ENCODE measurements at places on chromosomes 13 and 19.

- DNase-seq, result no peak
Observed at GRCh38 chr13:34250151-34250670, 432.3 kb downstream of the RFC3 start.

DNA sequence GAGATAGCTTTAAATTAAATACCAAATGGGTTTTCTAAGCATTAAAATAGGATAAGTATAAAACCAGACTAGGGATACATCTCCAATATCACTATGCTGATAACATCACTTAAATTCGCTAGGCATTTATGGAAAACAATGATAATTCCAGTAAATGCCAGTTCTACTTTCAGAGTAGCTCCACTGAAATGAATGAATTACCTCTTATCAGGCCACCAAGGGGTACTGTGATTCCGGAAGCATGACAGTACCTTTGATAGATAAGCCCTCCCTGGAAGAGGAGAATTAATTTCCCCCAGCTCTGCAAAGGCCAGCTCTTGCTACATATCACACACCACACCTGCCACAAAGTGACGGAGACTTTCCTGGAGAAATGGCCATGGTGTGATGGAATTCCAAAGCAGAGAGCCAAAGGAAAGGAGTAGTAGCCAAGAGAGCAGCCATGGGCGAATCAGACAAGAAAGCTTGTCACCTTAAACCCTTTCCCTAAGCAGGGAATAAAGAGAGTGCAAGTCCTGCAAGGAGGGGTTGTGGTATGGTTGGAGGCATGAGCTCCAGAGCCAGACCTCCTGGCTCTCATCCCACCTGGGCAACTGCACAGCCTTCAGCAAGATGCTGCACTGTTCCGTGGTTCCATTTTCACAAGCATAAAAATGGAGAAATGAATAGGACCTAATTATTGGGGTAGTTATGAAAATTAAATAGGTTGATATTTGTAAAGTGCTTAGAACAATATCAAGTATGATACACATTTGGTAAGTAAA, 423.1 kb downstream of the FGF14 start:
- DNase-seq, result no peak

- no peak for DNase-seq
Observed at GRCh38 chr19:39327363-39328045, 6.8 kb upstream of the LRFN1 start.

DNA sequence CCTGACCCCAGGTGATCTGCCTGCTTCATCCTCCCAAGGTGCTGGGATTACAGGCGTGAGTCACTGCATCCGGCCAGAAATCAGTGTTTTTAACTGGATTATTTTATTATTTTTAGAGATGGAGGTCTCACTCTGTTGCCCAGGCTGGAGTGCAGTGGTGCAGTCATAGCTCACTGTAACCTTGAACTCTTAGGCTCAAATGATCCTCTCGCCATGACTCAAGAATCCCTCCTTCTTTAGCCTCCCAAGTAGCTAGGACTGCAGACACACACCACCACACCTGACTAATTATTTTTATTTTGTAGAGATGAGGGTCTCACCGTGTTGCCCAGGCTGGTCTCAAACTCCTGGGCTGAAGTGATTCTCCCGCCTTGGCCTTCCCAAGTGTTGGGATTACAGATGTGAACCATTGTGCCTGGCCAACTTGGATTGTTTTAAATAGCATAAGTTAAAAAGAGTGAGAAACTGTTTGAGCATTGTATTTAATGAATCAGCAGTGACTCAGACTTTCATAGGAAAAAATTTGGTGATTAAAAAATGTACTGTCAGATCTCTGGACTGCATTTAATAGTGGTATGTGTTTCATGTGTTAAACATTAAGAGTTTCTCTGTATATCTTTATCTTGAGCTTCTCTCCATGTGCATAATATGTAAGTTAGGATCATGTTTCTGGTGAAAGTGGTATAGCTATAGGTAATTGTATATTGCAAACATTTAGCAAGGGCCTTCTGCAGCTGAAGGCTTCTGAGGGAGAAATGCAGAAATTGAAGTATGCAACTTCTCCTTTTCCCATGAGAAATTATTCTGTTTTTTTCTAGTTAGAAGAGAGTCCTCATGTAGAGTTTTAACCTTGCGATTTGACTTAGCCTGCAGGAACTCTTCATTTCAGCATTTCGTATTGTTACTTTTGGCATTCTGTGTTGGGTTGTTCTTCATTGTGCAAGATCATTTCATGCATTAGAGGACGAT, 121.2 kb downstream of the PCCA start:
- no peak for DNase-seq

GRCh38 chr13:73171271-73171682, 112.5 kb downstream of the KLF5 start:
- no peak for DNase-seq

DNA sequence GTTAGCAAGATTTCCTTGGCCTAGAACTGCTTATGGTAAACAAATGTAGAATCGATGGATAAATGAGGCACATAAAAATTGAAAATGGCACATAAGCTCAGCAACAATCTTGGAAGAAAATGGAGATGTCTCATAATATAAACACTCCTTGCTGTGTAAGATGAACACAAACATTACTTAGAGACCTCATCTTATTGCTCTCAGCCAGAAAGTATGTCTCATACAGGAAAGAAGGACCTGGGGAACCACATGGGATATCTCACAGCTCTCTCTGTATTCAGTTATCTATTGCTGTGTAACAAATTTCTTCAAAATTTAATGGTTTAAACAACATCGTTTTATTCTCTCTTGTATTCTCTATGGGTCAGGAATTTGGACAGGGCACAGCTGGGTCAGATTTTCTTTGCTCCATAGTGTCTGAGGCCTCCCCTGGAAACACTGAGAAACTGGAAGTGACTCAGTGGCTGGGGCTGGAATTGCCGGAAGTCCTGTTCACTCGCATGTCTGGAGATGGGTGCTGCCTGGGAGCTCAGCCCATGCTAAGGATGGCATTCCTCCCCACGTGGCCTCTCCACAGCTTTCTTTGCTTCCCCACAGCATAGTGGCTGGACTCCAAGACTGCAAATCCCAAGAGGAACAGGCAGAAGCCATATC, 105.1 kb downstream of the NUFIP1 start:
- no peak for DNase-seq

DNA sequence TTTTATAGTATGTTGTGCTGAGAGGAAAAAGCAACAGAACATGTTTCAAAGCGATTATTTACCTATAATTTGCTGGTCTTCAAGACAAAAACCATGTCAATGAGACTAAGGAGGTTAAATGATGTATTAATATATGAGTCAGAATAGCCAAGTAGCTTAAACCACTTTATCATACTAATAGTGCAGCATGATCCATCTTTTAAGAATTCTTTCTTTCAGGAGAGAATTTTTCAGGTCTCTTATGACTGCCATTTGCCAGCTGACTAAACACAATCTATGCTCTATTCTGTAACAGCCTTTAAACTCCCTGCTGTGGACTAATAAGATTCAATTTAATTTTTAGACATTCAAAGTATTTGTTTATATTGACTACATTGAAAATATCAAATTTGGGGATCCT, 93.7 kb downstream of the TRPC4 start:
- no peak for DNase-seq

- DNase-seq, result no peak
Observed at GRCh38 chr13:74464670-74465069, 330.5 kb upstream of the KLF12 start.

GRCh38 chr19:926323-926588, 421 bp downstream of the ARID3A start:
- DNase-seq, result no peak

GRCh38 chr13:36354842-36355623, 8.8 kb upstream of the SPART start:
- no peak for DNase-seq

GRCh38 chr13:114022876-114023275, 49.0 kb upstream of the C13orf46 start:
- no peak for DNase-seq

DNA sequence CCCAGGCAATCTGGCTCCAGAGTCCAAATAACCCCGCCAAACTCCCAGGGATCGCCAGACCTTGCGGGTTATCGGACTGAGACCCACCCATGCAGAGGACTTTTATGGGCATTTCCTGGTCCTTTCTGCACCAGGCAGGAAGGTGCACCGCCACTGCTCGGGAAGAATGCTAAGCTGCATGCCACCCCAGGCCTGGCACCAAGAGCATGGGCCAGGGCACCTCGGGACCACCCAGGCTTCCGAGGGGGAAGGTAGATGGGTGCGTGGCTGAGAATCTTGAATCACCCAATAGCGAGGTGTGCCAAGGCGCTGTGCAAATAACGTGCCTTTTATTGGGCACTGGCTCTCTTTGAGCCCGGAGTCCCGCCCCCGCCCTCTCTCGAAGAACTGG, 422 bp upstream of the ZNF575 start:
- DNase-seq, result no peak

DNA sequence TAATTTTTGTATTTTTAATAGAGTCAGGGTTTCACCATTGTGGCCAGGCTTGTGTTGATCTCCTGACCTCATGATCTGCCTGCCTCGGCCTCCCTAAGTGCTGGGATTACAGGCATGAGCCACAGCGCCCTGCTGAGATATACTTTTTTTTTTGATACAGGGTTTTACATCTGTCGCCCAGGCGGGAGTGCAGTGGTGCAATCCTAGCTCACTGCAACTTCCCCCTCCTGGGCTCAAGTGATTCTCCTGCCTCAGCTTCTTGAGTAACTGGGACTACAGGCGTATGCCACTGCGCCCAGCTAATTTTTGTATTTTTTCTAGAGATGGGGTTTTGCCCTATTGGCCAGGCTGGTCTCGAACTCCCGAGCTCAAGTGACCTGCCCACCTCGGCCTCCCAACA, 2.0 kb downstream of the COLGALT1 start:
- DNase-seq, result no peak

DNA sequence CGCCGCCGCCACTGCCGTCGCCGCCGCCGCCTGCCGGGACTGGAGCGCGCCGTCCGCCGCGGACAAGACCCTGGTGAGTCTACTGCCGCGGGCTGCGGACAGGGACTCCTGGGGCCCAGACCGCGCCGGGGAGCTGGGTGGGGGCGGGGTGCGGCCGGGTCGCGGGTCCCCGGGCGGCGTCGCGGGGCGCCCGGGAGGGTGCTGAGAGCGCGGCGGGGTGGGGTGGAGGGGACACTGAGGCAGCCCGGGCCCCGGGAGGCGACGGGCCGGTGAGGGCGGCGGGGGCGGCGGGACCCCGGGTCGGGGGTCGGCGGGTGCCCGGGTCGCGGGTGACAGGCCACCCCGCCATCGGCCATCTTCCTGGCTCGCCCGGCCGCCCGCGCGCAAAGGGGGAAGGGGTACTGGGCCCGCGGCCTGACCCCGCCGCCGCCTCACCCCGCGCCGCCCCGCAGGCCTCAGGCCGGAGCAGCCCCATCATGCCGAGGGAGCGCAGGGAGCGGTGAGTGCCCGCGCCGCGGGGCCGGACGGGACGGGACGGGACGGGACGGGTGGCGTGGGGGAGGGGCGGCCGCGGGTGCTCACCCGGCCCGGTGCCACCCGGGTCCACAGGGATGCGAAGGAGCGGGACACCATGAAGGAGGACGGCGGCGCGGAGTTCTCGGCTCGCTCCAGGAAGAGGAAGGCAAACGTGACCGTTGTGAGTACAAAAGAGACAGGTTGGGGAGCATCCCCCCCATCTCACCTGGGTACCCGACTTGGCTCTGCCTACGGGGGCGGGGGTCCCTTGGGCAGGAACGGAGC, 489 bp downstream of the CCNE1 start:
- DNase-seq, result no peak

- DNase-seq, result peak; percentile 20
Observed at GRCh38 chr13:94674609-94675348, 37.6 kb downstream of the SOX21 start.

- no peak for DNase-seq
Observed at GRCh38 chr19:55116859-55117662, at the start of gene PPP1R12C. Gene PPP1R12C (minus strand): TSS chr19:55117637. CDS start chr19:55117543, 94 bp downstream.

DNA sequence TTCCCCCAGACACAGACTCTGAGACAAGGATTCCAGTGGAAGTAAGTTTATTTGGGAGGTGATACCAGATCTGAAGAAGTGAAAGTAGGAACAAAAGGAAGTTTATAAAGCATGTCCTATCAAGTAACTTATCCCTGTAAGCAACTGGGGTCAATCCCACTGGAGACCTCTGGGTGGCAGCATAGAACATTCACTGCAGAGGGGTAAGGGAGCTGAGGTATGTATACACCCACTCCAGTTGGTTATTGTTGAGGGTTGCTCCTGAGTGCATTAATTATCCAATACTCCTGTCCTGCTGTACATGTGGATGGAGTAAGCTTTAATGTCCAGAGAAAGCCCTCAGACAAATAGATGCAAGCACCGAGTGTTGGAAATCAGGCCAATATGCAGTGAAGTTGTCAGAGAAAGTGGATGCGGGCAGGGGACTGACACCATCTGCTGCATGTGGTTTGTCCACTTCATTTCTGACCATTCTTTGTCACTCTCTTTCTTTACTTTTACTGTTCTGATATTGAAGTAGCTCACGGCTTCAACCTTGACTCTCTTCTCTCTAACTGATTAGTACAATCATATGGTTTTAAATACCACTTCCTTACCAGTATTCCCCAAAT, 46.7 kb downstream of the NOTCH3 start:
- DNase-seq, result peak; percentile 15

- no peak for DNase-seq
Observed at GRCh38 chr19:50921426-50922316, 10.5 kb upstream of the KLK4 start.

GRCh38 chr13:95624020-95624419, 20.5 kb downstream of the DZIP1 start:
- no peak for DNase-seq

DNA sequence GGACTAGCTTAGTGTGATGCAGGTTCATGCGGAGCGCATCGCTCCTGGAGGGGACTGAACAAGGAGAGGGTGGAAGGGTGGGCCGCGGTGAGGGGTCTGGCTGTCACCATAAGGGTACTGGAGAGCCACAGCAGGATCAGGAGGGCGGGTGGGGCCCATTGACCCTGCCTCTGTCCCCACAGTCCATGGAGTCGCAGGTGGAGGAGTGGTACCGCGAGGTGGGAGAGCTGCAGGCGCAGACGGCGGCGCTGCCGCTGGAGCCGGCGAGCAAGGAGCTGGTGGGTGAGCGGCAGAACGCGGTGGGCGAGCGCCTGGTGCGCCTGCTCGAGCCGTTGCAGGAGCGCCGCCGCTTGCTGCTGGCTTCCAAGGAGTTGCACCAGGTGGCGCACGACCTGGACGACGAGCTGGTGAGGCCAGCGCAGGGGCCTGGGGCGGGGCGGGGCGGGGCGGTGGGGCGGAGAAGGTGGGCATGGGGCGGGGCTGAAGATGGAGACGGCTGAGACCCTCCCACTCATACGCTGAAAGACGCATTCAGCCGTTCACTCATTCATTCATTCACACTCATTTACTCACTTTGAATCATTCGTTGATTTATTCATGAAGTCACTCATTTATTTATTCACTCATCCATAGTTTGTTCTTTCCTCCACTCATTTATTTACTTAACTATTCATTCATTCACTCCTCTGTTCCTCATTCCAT, 27.5 kb upstream of the SHKBP1 start:
- DNase-seq, result peak; percentile 66

GRCh38 chr13:92514420-92515125, 712.0 kb upstream of the GPC6 start:
- DNase-seq, result no peak

GRCh38 chr19:23822735-23823134, 64.0 kb upstream of the ZNF681 start:
- no peak for DNase-seq

DNA sequence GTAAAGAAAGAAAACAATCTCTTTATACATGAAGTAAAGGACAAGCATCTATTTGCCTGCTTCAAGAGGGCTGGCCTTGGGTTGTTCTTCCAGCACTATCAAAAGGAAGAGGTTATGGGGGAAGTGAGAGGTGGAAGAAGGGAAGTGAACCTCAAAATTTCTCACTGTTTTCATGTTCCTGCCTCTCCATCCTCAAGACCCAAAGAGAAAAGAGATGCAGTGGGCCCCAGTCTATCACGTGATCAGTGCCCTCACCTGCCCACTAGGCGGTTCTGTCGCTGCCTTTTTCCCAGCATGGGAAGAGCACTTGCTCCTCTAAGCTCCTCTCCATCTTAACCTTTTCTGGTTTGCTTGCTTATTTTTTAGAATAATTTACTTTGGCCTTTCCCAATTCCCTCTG, 6.2 kb upstream of the USP12 start:
- DNase-seq, result no peak

All from CD4-positive, alpha-beta T cell (primary cell).